ENCODE measurements at places on chromosomes 2 and 18.

- no peak for DNase-seq
Observed at GRCh38 chr2:127577973-127578372, 42.5 kb downstream of the MYO7B start.

- no peak for DNase-seq
Observed at GRCh38 chr2:218569661-218570500, 1.2 kb downstream of the CNOT9 start.

DNA sequence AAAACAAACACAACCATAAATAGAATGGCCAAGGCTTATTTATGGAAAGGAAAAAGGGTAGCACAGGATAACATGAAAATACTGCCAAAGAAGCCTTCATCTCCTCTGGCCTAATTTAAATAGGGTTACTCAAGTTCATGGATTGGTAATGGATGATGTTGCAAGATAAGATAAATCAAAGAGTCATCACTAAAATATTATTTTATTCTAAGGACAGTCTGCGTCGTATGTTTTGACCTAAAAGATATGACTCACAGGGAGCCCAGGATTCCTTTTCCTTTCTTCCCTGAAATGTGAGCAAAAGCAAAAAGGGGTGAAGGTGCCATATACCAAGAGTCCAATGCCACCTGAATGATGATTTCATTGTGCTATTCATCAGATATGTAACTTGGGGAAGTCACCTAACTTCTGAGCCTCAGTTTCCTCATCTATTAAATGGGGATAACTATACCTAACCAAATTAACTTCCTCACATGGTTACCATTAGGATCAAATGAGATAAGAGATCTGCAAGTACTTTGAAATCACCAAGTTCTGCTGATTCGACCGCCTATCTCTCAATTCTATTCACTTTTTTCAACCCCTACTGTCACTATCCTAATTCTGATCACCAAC lies 137.7 kb downstream of the THADA start:
- no peak for DNase-seq

GRCh38 chr2:62774555-62775366 lies 69.2 kb downstream of the EHBP1 start:
- no peak for DNase-seq

GRCh38 chr2:100008956-100009355 lies 133.4 kb downstream of the AFF3 start:
- DNase-seq: no peak

GRCh38 chr18:12658426-12659138 lies 675 bp upstream of the SPIRE1 start:
- DNase-seq: no peak

GRCh38 chr2:23620841-23621341 lies 235.9 kb downstream of the KLHL29 start:
- no peak for DNase-seq

GRCh38 chr2:180203972-180204371 lies 196.9 kb upstream of the CWC22 start:
- DNase-seq: no peak

DNA sequence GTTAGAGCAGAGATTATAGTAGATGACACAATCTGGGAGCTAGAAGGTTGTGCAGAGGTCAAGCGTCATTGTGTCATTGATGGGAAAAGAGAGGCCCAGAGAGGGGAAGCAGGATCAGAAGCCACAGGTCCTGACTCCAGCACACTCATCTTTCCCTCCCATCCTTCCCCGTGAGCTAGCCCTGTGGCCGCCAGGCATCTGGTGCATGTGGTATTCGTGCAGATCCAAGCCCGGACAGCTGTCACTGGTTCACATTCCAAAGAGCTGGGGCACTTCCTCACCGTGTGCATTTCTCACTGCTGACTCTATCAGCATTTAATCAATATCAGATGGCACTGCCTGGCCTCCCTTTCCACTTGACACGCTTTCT lies 94.1 kb upstream of the THOC1 start:
- no peak for DNase-seq

DNA sequence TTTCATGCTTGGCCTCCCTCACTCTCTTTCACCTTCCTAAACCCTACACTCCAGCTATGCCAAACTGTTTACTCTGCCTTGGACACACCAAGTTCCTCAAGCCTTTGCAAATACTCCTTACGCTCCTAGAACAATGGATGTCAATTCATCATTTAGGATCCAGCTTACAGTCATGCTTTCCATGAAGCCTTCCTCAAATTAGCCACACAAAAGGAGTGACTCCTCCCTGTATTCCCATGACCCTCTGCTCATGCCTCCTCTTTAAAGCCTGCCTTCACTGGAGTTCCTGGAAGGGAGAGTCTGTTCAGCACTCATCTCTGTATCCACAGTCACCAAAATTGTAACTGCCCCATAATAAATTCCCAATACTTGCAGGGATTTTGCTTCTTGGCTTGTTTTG lies 721 bp upstream of the EHD3 start:
- no peak for DNase-seq

DNA sequence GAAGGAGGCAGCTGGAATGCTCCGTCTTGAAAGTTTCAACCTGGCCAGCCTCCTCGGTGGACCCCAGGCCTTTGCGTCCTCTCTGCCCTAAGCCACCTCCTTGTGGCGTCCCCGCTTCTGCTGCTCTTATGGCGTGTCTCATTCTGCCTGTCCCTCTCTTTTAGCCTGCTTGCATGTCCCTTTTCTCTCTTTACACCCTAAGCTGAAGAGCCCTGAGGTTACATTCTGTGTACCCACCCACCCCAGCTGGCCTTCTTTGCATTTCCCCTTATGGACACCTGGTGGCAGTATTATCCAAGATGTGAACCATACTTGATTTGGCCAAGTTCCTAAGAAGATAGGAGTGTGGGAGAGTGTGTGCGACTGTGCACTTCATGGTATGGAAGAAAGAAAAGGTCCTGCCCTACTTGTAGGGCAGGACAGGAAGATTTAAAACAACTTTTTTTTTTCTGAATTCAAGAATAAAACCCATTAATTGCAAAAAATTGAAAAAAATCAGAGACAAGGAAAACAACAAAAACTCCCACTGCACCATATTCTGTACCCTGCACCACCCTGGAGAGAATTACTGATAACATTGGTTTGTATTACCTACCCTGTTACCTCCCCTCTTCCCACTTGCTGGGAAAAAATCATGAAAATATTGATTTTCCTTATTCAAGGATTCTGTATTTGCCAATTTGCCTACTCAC lies 77.4 kb downstream of the DYSF start:
- DNase-seq: no peak

- no peak for DNase-seq
Observed at GRCh38 chr2:210267698-210268097, 42.5 kb upstream of the ACADL start.

DNA sequence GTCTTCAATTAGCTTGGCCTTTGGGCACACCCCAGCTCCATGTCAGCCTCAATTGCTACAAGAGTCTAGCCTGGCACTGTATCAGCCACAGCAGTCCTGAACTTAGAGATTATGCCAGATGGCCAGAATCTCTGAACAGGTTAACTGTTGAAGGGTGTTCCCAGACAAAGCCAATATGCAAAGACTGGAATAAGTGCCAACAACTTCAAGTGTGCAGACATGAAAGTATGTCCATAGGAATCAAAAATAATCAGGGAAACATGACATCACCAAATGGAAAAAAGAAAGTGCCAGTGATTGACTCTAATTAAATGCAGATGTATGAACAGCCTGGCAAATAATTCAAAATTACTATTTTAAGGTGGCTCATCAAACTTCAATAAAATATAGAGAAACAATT lies 98.5 kb upstream of the DOCK10 start:
- no peak for DNase-seq

DNA sequence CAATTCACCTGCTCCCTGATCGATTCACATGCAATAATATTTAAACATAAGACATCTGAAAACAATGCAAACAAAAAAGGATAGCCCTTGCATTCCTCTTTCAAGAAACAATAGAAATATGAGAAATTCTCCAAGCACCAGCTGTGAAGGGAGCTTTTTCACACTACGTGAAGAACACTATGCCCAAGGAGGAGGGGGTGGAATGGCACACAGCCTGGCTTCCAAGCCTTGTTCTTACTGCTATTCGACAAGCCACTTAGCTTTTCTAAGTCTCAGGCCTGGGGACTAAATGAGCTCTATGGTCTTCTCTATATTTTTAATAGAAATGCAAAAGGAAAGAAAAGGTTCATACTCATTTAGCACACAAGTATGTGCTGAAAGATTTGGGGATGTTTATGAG lies 92.2 kb upstream of the CHRNA1 start:
- DNase-seq: no peak

DNA sequence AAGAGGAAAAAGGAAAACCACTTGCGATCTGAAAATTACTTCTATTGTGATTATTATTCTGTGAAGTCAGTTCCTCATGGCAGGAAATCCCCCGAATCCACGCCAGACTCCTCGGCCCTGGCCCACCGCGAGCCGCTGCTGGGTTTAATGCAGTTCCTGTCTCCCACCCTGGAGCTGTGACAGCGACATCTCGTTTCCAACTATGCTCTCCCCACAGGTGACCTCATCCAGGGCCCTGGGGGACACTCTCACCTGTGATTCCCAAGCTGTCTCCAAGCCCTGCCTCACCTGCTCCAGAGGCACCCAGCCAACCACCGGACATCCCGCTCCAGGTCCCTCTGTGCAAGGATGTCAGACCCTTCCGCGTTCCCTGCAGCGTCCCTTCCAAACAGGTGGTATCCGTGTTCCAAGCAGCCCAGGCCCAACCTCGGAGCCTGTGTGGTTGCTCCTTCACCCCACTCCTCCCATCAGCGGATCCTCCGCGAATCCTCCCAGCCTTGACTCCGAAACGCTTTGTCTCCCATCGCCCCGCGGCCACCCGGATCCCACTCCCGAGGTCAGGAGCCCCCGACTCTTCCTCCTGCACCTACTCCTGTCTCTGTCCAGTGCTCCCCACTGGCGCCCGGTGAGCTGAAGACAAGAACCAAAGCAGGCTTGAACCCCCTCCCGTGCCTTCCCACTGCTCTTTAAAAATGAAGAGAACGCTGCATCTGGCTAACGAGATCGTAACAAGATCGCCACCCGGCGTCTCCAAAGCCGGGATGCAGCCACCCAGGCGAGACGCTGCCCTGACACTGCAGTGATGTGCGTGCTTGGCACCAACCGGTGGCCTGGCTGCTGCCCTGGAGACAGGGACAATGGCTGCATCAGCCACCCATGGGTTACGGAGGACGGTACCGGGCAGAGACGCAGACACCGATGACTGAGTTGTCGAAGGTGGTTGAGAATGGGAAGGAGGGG lies 96.5 kb downstream of the NDUFA10 start:
- no peak for DNase-seq

DNA sequence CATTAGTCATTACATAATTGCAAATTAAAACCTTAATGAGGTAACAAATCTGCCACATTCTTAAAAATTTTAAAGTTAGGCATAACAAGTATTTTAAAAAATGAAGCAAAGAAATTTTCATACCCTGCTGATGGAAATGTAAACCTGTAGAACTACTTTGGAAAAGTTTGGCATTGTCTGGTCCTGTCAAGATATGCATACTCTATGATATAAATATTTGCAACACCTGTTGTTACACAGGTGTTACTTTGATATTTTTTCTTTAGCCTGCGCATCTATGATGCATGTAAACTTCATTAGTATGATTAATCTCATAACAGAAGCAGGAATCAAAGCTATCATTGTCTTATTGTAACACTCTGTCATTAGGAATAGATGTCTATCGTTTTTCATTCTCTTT lies 634.3 kb downstream of the TRIB2 start:
- no peak for DNase-seq

GRCh38 chr2:164606557-164606956 lies 14.7 kb downstream of the GRB14 start:
- DNase-seq: no peak

DNA sequence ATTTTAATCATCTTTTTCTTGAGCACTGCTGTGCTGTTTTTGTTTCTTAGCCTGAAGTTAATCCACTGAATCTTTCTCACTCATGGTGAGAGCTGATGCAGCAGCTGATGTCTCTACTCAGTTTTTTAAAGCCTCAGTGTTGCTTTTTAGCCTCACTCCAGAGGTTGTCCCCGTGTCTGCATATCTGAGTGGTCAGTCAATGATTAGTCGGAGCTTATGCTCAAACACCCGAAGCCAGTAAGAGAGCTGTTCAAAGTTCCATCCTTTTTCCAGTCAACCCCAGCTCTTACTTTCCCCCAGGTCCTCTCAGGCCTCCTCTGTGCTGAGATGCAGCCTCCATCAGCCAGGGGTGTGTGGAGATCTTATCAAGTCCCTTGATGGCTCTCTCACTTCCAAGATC lies 81.1 kb downstream of the MBOAT2 start:
- DNase-seq: no peak

GRCh38 chr2:188677142-188677541 lies 297.0 kb upstream of the COL3A1 start:
- no peak for DNase-seq

GRCh38 chr2:110848519-110849030 lies 116.2 kb downstream of the ACOXL start:
- DNase-seq: no peak

GRCh38 chr2:60528281-60529020 lies 25.0 kb downstream of the BCL11A start:
- DNase-seq: no peak

- DNase-seq: no peak
Observed at GRCh38 chr2:155485141-155485842, 786.8 kb downstream of the KCNJ3 start.

DNA sequence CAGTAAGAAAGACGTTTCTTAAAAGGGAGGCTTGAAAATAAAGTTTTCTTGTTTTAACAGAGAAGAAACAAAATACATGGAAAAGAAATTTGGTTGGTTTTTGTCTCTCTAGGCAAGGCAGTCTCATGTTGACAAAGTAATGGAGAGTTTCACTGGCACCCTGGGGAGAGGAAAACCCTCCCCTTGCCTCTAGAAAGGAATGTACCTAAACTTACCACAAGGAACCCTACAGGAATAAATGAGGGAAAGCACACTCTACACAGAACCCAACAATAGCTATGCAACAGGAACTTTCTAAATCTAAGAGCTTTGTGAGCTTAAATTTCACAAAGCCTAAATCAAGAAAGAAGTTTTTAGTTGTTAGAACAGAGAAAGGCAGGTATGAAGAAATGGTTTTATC lies 37.0 kb downstream of the FIGN start:
- no peak for DNase-seq

GRCh38 chr2:126799301-126799700 lies 99.4 kb upstream of the TEX51 start:
- DNase-seq: no peak

GRCh38 chr2:232700154-232700553 lies 3.0 kb downstream of the GIGYF2 start:
- DNase-seq: no peak

DNA sequence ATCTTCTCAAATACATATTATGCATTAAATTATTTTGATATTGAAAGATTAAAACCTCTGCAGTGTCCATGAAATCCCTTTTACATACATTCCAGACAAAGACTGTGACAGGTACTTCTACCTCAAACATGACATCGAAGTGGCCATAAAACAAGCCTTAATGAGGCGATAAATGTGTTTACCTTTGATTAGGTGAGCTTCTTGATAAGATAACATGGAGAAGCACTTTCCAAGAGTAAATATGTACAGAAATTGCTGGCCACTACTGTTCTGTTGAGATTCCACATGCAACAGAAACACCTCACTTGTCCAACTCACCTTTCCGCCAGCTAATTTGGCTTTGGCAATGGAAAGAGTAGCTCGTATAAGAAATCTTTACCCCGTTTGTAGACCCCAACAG lies 55.2 kb downstream of the ZEB2 start:
- no peak for DNase-seq

- DNase-seq: no peak
Observed at GRCh38 chr2:169965495-169965894, 138.2 kb downstream of the UBR3 start.

- no peak for DNase-seq
Observed at GRCh38 chr2:15927551-15928218, 12.7 kb upstream of the MYCN start.

GRCh38 chr18:47274961-47275360 lies 23.5 kb upstream of the SKOR2 start:
- DNase-seq: no peak
